ENCODE measurements at places on chromosomes 2 and 18. TPM values are rescaled to one million over a fixed set of nuclear protein-coding genes. Genes with fewer than 3 reads are reported as not detected.
A peak's percentile ranks its signal among the peaks of the same experiment; 100 is the strongest.

- no peak for DNase-seq
- no peak overlapping the region for H3K4me3 ChIP-seq
- no peaks in the 10 kb centered on the region for H3K4me1 ChIP-seq
- H3K36me3 ChIP-seq: no peaks in the 10 kb centered on the region
- peaks cover 5% of the 10 kb centered on the region for H3K27me3 ChIP-seq
Observed at GRCh38 chr18:21196426-21196825, 45.6 kb upstream of the GREB1L start.

DNA sequence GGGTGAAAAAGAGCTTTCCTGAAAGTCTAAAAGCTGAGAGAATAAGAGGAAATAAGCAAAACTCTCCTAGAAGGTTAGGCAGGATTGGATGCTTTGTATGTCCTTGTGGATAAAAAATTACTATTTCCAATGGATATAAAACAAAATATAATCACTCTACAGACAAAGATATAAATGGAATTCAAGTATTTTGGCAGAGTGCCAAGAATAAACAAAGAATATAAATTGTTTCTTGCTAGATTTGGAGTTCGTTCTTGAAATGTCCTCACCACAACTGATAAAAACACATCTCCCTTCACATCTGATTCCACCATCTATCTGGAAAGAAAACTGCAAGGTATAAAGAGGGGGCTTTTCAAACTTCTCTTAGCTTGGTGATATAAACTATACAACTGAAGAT lies 13.3 kb downstream of the SULT1C3 start:
- H3K27ac ChIP-seq: no peak overlapping the region
- no peaks in the 10 kb centered on the region for H3K27me3 ChIP-seq
- no peak overlapping the region for H3K4me3 ChIP-seq
- no peak for DNase-seq
- H3K36me3 ChIP-seq: no peaks in the 10 kb centered on the region

Gene RNMT
- polyA plus RNA-seq: 9.0 TPM

- H3K36me3 ChIP-seq: no peaks in the 10 kb centered on the region
- peaks cover 10% of the 10 kb centered on the region for H3K4me1 ChIP-seq
- H3K27me3 ChIP-seq: no peaks in the 10 kb centered on the region
- H3K27ac ChIP-seq: no peak overlapping the region
- no peak overlapping the region for H3K4me3 ChIP-seq
Observed at GRCh38 chr2:203973000-203973399, 36.4 kb downstream of the ICOS start.

Gene RDH14
- polyA plus RNA-seq: 15.4 TPM

Gene PLGLB1
- 4.6 TPM for polyA plus RNA-seq

- no peaks in the 10 kb centered on the region for H3K4me1 ChIP-seq
- no peak overlapping the region for H3K27ac ChIP-seq
- no peak overlapping the region for H3K4me3 ChIP-seq
Observed at GRCh38 chr2:151401149-151401548, 8.6 kb upstream of the RIF1 start.

Gene PIAS2
- 5.2 TPM for polyA plus RNA-seq

GRCh38 chr2:39380525-39381150 lies 56.4 kb downstream of the MAP4K3 start:
- H3K36me3 ChIP-seq: no peaks in the 10 kb centered on the region
- H3K4me1 ChIP-seq: peaks cover 19% of the 10 kb centered on the region
- peak overlapping the region; percentile 24 for H3K27ac ChIP-seq
- no peak for DNase-seq
- no peaks in the 10 kb centered on the region for H3K27me3 ChIP-seq
- no peak overlapping the region for H3K4me3 ChIP-seq

Gene ELOA2
- not detected for polyA plus RNA-seq

Gene POMC
- 3.4 TPM for polyA plus RNA-seq

Gene GCKR
- 13.3 TPM for polyA plus RNA-seq

DNA sequence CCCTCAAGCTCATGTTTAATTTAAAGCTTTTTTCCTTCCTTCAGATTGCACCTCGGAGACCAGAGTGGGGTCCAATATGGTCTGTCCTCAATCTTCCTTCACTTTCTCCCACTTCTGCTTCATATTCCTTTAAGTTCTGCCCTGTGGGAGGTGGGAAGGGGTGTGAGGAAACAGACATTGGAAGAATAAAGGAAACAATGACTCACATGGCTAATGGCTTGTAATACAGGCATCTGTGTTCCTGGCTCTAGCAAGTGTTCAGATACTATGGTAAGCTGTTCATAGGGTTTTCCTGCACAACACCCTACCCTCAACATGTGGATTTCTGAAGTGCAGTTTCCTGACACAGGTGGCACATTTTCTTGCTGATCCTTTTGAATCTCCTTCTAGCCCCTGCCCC lies 209.5 kb downstream of the PIK3C3 start:
- H3K4me3 ChIP-seq: no peak overlapping the region
- DNase-seq: no peak
- H3K4me1 ChIP-seq: no peaks in the 10 kb centered on the region
- H3K27ac ChIP-seq: no peak overlapping the region

DNA sequence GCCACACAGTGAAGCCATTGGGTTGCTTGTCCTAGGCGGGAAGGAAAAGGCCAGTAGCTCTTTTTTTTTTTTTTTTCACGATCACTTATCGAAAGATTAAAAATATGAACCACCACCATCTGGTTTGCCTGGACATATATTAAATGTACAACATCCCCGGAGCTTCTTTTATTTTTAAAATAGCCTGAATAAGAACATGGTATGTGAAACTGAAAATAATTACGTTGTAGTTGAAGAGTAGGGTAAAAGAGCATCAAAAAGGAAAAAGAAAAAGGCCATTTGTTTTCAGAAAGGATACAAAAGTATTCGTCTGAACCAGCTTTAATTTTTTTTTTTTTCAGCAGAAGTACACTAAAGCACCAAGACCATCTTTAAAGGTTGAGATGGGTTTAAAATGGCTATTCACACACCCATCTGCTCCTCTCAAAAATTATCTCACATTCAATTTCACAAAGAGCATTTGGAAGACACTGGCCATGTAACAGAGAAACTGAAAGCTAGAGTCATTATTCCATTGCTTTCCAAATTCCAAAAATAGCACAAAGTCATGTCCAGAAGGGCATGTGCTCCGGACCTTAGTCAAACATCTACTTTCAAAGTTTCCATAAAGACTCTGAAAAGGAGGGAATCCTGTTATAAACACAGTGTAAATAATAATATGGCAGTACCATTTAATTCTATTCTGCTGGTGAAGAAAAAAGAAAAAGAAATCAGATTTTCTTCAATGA lies 82.9 kb downstream of the SCN3A start:
- H3K27me3 ChIP-seq: no peaks in the 10 kb centered on the region
- DNase-seq: no peak
- no peaks in the 10 kb centered on the region for H3K4me1 ChIP-seq
- H3K4me3 ChIP-seq: no peak overlapping the region
- H3K36me3 ChIP-seq: no peaks in the 10 kb centered on the region
- H3K27ac ChIP-seq: no peak overlapping the region

GRCh38 chr2:144256996-144257707 lies 262.8 kb downstream of the ZEB2 start:
- H3K27me3 ChIP-seq: no peaks in the 10 kb centered on the region
- no peaks in the 10 kb centered on the region for H3K36me3 ChIP-seq
- H3K4me1 ChIP-seq: no peaks in the 10 kb centered on the region

- peak overlapping the region; percentile 53 for H3K27ac ChIP-seq
- no peak overlapping the region for H3K4me3 ChIP-seq
- H3K36me3 ChIP-seq: no peaks in the 10 kb centered on the region
- H3K27me3 ChIP-seq: no peaks in the 10 kb centered on the region
Observed at GRCh38 chr18:79524181-79525078, 128.7 kb downstream of the NFATC1 start.

Gene PSD4
- 19.9 TPM for polyA plus RNA-seq
